Progenitor cell of endocrine pancreas (in vitro differentiated cells): ENCODE measurements at places on chromosomes 7 and 10.

DNA sequence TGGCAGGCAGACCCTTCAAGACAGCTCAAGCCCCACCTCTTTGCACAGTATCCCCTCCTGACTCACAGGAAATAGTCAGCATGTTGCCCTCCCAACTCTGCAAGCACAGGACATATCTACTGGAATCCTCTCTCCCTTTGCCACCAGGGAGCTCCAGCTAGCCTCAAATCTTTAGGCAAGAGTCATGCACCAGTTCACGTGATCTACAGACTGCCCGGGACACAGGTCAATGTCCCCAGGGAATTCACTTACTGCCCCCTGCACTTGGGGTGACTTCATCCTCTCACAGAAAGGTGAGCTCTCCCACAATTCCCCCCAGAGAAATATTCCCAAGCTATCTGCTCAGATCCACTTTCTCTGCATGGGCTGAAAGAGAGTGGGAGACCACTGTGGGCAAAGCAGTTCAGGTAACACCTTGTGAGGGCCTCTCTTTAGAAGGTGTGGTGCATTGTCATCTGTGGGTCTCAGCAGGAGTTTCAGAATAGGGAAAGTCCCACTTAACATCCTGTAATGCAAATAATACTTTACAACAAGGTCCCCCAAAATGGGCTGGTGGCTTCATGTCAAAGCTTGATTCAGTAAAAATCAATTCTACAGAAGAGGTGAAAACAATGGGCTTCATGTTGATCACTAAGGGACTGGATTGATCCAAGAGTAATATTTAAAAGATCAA lies 129.9 kb downstream of the NOC3L start:
- DNase-seq: no peak

DNA sequence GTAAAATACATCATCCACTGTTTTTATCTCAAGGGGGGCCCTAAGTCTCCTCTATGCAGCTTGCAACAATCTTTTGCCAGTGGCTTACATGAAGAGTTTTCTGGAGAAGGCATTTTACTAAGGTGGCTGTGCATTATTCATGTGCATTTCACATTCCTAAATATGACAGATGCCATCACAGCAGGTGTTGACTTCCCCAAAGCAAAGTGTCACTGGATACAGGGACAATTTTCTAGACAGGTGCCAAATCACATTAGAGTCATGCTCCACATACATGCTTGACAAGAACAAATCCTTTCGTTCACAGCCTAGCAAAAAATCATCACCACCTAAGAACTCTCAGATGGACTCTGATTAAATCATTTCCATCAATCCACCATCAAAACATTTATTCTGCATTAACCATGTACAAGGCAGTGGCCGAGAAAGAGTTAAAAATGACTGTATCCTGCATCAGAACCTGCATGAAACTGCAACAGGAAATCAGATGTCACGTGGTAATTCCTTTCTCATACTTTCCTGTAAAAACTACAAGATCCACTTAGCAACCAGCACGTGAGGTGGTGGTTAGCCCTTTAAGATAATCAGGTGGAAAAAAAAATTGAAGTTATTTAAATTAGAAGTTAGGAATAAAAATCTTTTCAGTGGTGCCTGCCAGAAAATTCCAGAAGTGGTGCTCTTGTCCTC lies 88.2 kb upstream of the AFAP1L2 start:
- no peak for DNase-seq

GRCh38 chr10:92124616-92125143 lies 166.2 kb downstream of the CPEB3 start:
- DNase-seq: no peak

GRCh38 chr7:70779321-70779720 lies 352.6 kb upstream of the GALNT17 start:
- no peak for DNase-seq

GRCh38 chr10:73060738-73061635 lies 35.7 kb downstream of the P4HA1 start:
- DNase-seq: no peak
